ENCODE measurements at places on chromosomes 5 and 9. TPM values are rescaled to one million over a fixed set of nuclear protein-coding genes. Genes with fewer than 3 reads are reported as not detected.

ARL14EPL gene
- not detected for total RNA-seq

SLC34A1 gene
- not detected for total RNA-seq

SPINK4 gene
- total RNA-seq, result not detected

PCDHGA6 gene
- total RNA-seq, result 3.6 TPM

SPINK14 gene
- total RNA-seq, result not detected

COL5A1 gene
- total RNA-seq, result 349 TPM

Measured in skin of body (tissue), 3 donors.